Stimulated activated CD4-positive, alpha-beta T cell treated with anti-CD3 and anti-CD28 coated beads, Interleukin-1b, Interleukin-23, amount 100 ng/mL, for 1 hour (primary cell): ENCODE measurements at places on chromosomes 13 and 19.
A peak's percentile ranks its signal among the peaks of the same experiment; 100 is the strongest.

- DNase-seq, result no peak
These were observed 285.8 kb upstream of the PCDH9 start for GRCh38 chr13:67515895-67516294.

DNA sequence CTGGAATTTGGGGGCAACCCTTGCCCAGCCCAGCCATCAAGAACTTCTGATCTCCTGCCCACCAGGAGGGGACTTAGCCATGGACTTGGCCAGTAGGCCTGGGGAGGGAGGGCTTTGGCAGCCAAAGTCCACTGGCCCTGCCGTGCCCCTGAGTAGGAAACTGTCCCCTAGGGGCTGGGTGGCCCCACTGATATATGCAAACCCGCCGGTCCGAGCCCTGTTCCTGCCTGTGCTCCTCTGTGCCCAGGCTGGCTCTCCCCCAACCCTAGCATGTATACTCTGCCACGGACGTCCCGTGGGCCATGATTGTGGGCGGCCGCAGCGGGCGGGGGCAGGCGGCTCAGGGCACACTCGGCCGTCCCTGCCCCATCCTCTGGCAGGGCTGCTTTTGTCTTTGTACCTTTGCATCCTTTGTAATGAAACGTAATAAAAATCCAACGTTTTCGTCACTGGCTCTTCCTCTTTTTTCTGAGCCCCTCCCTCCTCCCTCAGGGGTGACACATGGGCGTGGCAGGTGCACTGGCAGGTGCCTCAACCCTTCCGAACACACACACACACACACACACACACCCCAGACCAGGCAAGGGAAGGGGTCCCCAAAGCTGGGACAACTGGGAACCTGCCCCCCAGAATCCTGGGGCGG is 9.1 kb downstream of the COMP start:
- no peak for DNase-seq

DNA sequence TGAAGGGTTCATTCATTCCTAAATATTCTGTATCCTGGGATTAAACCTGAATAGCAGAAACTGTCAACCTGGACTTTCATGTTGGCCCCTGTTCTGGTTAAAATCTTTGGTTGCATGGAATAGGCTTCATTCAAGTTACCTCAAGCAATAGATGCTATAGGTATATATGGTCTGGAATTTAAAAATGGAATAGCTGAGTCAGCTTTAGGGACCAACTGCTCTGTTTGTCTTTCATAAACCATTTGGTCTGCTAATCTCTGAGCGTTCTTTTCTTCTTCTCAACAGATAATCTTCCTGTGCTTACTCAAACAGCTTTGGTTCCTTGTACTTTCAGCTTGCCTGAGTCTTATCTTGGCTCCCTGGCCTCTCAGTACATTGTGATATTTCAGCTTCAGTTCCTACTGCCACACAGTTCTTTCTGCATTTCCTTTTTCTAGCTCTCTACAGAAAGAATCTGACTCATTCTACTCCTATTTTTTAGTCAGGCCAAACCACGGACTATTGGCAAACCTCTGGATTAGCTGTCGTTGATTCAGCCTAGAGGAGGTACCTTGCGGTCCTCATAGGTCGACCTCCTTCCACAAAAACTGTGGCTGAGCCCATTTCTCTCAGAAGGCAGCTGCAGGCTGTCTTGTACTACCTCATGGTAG is 35.9 kb upstream of the MAB21L1 start:
- no peak for DNase-seq

DNA sequence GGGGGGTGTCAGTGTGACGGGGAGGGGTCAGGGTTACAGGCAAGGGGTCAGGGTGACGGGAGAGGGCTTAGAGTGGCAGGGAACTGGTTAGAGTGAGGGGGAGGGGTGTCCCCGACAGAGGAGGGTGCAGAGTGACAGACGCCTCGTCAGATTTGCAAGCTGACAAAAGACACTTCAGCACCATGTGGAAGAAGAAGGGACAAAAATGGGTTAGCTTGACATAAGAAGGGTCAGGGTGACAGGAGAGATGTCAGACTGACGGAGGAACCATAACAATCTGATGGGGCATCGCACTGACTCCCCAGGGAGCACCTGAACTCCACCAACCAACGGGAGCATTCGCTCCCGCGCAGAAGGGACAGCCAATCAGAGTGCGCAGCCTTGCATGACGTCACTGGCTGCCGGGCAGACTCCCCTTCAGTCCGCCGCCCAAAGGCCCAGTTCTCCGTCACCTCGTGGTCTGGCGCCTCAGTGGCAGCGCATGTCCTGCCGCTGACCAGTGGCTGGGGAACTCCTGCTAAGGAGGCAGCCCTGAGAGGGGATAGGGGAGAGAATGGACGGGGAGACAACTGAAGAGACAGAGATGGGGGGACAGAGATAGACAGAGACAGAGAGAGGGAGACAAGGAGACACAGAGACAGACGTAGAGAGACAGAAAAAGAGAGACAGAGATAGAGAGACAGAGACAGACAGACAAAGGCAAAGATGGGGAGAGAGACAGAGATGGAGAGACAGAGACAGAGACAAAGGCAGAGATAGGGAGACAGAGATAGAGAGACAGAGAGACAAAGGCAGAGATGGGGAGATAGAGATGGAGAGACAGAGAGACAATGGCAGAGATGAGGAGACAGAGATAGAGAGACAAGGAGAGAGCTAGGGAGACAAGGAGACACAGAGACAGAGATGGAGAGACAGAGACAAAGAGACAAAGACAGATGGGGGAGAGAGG is 30.2 kb downstream of the C19orf81 start:
- peak; percentile 23 for DNase-seq

DNA sequence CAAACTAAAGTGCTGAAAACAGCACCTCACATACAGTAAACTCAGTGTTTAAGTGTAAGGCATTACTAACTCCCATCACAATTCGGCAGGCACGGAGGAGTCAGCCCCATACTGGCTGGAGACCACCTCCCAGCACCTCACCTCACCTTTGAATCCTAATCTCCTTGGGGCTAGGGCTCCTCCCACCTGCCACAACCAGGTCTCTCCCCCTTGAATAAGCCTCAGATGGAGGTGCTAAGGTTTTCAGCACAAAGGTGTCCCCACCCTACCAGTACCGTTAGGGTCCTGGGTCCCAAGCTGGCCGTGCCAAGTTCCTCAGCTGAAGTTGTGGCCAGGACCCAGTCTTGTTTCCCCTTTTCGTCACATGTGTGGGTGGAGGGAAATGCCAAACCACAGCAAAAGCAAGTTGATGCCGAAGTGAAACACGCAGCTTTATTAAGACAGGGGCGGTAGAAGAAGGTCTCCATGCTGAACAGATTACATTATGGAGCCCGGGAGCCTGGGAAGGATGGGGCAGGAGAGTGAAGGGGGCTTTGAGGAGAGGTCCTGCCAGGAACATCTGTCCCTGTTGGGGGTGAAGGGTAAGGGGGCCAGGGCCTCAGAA is at the start of gene IGFLR1:
Gene IGFLR1 (minus strand): TSS at position 332 of the 604 bp plus-strand sequence. CDS start 1,272 bp downstream, outside the sequence.
- DNase-seq, result peak; percentile 41

- no peak for DNase-seq
These were observed 17.6 kb downstream of the PBX4 start for GRCh38 chr19:19600793-19601330.

GRCh38 chr19:33814181-33815165 is 17.8 kb downstream of the KCTD15 start:
- no peak for DNase-seq

GRCh38 chr13:105159841-105160240 is 1375.6 kb downstream of the EFNB2 start:
- DNase-seq, result no peak

- DNase-seq, result no peak
These were observed 368.7 kb downstream of the LIG4 start for GRCh38 chr13:107846642-107847041.

GRCh38 chr13:93145199-93145598 is 81.4 kb upstream of the GPC6 start:
- no peak for DNase-seq

- DNase-seq, result no peak
These were observed 9.5 kb downstream of the SEMA6B start for GRCh38 chr19:4550018-4550417.

- no peak for DNase-seq
These were observed 7.1 kb upstream of the KLK14 start for GRCh38 chr19:51089786-51090185.

GRCh38 chr19:16654140-16654539 is 5.8 kb downstream of the SMIM7 start:
- DNase-seq, result no peak

DNA sequence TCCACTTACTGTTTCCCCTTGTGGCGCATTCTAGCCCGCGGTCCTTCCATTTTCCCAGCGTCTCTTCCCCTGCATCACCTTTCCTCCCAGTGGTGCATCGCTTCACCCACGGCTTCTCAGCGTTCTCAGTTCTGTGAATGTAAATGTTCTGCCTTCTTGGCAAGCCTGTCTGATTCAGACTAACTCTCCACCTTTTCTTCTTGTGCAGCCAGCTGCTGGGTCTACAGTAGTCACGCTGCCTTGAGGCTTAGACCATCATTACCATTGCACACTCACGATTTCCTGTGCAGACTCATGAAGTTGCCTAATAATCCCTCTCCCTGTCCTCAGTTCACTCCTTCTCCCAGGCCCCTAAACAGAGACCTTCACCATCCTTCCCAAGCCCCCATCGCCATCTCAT is 75.0 kb downstream of the DHRS12 start:
- DNase-seq, result no peak

DNA sequence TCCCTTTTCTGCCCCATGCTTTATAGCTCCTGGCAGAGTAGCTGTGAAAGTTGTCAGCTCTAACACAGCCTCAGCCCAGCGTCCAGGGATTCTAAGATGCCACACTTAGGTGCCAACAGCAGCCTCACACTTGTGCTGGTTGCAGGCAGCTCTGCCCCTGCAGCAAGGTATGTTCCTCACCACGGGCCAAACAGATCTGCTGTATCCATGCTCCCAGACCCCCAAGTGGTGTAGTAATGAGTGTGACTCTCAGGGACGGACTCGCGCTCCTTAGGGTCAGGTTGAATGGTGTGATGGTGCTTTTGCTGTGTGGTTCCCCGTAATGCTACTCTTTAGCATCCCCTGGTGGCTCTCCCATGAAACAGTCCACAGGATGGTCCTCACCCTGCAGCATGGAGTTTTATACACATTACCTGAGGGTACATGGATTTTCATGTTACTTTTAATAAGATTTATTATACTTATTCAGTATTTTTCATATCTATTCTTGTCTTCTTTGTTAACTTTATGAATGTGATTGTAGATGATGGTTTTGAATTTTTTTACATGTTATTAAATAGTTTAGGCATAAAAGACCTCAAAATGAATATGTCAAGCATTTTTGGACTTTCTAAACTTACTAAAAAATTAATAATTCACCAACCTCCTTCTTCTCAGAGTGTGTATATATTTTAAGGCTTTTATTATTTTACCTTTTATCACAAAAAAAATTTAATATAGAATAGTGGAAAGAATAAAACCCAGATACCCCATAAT is 232.5 kb downstream of the SLC7A1 start:
- peak; percentile 1 for DNase-seq

- no peak for DNase-seq
These were observed 54.0 kb upstream of the DOCK9 start for GRCh38 chr13:99031832-99032231.

GRCh38 chr13:70363991-70364390 is 255.7 kb upstream of the KLHL1 start:
- DNase-seq, result no peak

DNA sequence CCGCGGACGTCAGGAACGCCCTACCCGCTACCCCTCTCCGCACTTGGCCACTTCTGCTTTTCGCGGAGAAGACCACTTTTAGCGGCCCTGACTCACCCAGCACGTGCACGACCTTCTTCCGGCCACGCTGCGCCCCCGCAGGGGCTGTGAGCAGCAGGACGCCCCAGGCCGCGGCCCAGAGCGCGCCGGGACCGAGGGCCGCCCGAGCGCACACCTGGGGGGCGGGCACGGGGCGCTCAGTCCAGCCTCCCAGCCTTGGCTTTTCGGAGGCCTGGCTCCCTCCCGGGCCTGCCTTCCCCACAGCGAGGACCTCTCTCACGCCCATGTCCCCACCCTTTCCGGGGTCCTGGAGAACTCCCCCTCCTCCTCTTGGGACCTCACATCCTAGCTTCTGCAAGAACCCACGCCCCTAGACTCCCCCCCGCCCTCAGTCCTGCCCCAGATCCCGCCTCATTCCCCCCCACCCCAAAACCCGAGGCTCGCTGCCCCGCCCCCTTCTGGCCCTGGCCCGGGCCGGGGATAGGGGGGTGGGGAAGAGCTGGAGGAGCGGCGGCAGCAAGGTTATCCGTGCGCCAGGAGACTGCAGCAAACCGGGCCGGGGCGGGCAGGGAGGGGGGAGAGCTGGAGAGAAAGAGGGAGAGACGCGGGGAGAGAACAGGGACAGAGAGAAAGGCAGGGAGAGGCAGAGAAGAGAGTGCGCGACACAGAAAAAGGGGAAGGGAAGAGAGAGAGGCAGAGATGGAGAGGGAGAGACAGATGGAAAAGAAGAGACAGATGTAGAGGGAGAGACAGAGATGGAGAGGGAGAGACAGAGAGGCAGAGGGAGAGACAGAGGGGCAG is 11.5 kb downstream of the TM6SF2 start:
- DNase-seq, result no peak

- no peak for DNase-seq
These were observed 17.3 kb upstream of the OXGR1 start for GRCh38 chr13:97011446-97012131.

GRCh38 chr19:45785781-45786532 is 3.7 kb upstream of the DMPK start:
- DNase-seq, result no peak

- DNase-seq, result no peak
These were observed 303.1 kb downstream of the PCDH9 start for GRCh38 chr13:66926851-66927524.

- DNase-seq, result no peak
These were observed 166.1 kb upstream of the MYO16 start for GRCh38 chr13:108463340-108463739.

- no peak for DNase-seq
These were observed 9.4 kb upstream of the SPART start for GRCh38 chr13:36355632-36356031.

DNA sequence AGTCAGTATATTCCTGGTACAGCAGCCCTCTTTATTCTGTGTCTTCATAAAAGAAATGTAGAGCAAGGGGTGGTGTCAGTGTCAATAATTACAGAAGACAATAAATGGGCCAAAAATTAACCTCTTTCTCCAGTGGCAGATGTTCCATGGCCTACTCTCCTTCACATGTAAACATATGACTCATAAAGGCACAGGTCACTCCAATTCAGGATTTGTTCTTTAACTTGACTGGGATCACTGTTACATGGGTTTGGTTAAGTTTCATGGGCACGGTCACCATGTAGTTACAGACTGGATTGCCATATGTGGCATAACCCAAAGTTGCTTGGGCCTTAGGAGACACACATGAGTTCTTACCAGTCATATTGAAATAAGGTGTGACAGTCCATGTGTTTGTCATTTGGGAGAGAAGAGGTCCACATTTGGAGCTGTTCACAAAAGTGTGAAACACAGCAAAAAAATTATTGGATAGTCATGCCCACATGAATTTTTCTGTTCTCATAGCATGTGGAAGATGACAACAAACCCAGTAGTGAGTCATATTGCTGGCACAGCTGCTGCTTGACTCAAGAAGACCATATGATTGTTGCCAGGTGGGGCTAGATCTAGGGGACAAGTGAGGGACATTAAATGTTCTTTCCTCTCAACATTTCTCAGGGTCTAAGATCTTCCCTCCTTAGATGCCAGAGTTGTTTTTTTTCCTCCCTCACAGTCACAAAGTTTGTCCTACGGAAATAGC is 68.1 kb upstream of the HTR2A start:
- no peak for DNase-seq
